ENCODE measurements at places on chromosomes 7 and 10. TPM values are rescaled to one million over a fixed set of nuclear protein-coding genes. Genes with fewer than 3 reads are reported as not detected.

- DNase-seq = no peak
These were observed 292.9 kb upstream of the PITRM1 start for GRCh38 chr10:3465406-3465891.

GRCh38 chr10:34160595-34160994, 654.5 kb downstream of the PARD3 start:
- DNase-seq = no peak

- DNase-seq = peak; percentile 74
These were observed 5.8 kb upstream of the C1GALT1 start for GRCh38 chr7:7176406-7177043.

- DNase-seq = no peak
These were observed 164.4 kb upstream of the NAMPT start for GRCh38 chr7:106448992-106449859.

DNA sequence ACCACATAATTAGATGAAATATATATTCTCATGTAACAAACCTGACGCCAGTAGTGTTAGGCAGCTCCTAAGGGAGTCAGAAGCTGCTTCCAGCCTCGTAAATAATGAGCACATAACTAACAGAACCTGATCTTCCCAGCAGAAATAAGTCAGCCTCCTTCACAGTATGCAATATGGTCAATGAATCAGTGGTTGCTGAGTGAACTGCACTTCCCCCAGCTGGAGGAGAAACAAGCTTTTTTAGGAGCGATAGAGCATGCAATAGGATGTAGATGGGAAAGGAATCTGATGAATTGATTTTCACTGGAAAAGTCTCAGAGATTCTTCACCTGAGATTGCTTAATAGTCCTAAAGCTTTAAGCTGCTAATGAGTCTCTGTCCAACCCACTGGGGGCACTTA, 337.2 kb upstream of the LRGUK start:
- DNase-seq = no peak

- DNase-seq = peak; percentile 90
These were observed 146.0 kb downstream of the TNS3 start for GRCh38 chr7:47435889-47436312.

DNA sequence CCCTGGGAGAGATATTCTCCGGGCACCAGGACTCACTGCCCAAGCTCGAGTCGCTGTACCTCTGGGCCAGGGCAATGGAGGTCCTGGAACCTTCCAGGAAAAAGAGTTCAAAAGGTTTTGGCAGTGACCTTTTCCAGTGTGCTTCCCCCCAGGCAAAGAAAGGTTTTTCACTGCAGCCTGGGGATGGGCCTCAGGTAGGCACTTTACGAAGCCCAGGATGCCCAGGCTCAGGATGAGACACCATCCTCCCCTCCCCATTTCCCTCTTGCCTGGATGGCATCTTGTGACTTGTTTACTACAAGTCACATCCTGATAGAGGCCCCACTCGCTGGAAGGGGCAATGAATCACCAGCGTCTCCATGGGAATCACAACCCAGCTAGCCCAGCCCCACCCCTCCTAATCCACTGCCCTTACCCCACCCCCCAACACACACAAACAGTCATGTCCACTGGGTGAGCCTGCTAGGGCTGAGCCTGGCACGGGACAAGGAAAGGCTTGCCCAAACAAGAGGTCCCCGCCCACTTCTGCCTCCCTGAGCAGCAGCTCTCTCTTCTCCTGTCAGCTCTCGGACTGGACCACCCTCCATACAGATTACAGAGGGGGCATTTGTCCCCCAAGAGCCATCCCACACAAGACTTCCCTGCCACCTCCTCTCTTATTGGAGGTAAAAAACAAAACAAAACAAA, 93.8 kb upstream of the SMNDC1 start:
- peak; percentile 97 for DNase-seq

PPP1R17 gene
- total RNA-seq = not detected
